ENCODE measurements at places on chromosomes 3 and 15.

GRCh38 chr3:116474032-116474780 is 28.9 kb upstream of the LSAMP start:
- DNase-seq, result no peak

DNA sequence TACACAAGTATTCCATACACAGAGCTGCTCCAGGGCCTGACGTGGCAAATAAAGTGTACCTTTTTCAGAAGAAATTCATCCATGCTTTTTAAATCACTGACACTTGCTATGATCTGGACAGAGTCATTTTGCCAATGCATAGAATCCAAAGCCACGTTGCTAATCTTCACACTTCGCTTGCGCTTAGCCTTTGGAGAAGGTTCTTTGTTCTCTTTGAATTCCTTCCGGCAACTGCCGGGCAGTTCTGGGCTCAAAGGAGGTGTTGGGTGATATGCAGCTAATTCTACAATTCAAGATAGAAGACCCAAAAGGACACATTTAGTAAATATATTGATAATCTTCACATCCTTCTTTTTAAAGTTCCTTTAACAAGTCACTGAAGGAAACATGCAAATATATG is 69.9 kb downstream of the NR2E3 start:
- DNase-seq, result no peak

DNA sequence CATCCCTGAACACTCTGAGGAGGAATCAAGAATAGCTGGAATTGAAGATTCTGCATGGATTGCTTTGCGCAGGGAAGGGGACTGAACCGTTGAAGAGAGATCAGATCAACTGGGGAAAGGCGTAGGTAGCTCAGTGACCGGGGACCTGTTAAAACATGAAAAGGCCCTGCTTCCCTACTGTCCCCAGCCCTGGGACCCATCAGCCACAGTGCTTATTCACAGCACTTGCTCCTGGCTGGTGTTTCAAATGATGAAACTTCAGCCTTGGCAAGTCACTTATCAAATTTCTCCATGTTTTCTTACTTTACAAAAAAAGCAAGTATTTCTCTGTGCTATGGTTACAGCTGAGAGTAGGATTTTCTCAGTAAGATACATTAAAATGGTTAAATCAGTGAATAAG is 199.3 kb downstream of the MEIS2 start:
- DNase-seq, result no peak

GRCh38 chr3:12246497-12247163 is 42.2 kb upstream of the PPARG start:
- no peak for DNase-seq

DNA sequence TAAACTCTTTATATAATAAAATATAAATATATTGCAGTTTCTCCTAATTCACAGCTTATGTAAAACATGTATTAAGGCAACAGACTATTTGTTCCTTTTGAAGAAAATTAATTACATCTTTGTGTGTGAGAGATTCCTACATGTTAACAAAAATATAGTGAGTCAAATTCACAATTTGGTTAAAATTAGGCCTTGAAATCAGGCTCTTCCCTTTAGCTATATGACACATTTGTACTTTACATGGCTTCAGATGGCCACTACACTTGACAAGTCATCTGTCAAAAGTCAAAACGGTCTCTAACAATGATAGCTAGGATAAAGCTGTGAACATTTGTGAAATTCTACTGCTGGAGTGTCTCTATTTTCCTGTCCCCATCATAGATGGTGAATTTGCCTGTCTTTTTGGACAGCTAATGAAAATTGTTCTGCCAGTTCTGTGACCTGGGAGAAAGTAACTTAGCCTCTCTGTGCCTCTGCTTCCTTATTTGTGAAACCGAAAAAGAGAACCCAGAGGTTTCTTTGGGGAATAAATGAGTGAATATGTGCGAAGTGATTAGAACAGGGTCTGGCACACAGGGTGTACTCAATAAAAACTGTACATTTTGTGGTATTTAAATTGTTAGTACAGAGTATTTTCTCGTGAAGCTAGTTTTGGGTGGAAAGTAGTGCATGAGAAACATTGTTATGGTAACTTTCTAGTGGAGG is 23.6 kb downstream of the TM4SF4 start:
- DNase-seq, result no peak

- no peak for DNase-seq
Observed at GRCh38 chr15:73716417-73716816, 32.2 kb downstream of the CD276 start.

GRCh38 chr3:7667774-7668173 is 806.9 kb downstream of the GRM7 start:
- DNase-seq, result no peak

DNA sequence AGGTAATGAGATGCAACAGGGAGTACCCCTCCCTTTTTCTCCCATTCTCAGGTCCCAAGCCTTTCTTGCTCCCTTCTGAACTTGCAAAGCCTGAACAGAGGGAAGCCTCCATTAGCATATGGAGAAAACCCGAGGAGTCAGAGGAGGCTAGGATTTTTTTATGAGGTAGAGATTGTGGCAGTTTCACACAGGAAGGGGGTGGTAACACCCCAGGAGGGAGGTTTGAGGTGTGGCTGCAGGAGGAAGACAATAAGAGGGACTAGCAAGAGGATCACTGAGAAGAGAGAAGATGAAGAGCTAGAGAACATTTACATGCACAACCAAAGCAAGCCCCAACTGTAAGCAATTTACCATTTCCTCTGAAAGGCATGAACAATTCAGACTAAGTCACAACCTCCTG is 322.7 kb downstream of the SV2B start:
- no peak for DNase-seq

GRCh38 chr15:80856400-80856799 is 77.2 kb downstream of the CEMIP start:
- no peak for DNase-seq

DNA sequence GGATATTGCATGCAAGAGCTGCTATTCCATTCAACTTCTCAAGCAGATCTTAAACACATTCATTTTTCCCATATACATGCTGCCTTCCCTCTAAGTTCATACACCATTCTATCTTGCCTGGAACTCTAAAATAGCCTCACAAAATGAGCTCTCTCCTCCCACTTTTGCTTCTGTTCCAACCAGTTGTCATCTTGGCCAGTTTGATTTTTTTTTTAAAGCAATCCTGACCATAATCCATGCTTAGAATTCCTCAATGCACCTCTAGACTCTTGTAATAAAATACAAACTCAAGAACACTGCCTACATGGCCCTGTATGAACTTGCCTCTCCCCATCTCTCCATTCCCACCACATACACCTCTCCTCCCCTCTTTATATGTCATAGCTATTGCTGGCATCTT is 68.6 kb upstream of the NPHP3 start:
- DNase-seq, result no peak

- no peak for DNase-seq
Observed at GRCh38 chr3:28949580-28949979, 331.3 kb upstream of the RBMS3 start.

DNA sequence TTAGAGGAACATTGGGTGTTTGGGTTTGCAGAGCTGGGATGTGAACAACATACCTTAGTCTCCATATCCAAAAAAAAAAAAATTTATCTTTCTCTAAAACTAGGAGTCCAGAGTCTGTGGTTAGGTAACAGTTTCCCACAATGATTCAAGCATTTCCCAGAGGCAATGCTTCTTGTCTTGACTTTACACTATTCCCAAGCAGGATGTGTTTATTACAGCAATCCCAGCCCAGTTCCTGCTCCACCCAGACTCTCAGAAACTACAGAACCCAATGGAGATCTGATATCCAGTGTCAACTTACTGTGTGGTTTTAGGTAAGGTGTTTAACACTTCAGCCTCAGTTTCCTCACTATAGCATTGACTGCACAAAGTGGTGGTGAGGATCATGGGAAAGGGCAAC is 2.3 kb upstream of the C3orf62 start:
- no peak for DNase-seq

DNA sequence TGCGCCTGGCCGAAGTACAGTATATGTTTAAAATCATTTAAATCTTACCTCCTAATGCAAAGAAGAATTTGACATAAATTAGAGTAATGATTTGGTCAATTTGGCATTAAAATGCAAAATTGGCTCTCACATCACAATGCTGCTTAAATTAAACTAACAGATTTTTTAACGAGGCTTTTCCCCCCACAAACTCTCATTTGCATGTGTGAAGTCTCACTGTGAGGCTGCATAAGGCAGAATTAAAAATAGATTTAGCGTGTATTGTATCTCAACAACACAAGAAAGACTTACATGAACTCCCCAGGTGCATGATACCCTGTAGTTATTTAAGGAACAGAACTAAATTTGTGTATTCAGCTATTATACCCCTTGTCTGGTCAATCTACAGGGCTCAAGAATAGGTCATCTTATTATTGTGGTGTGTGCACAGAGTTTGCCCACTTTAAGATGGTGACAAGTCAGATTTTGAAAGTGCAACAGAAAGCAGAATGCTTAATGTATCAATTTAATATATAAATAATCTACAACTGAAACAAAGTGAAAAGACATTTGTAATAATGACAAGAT is 897.9 kb downstream of the EPHA3 start:
- DNase-seq, result no peak

GRCh38 chr3:78368636-78369345 is 1328.9 kb downstream of the ROBO2 start:
- no peak for DNase-seq

- no peak for DNase-seq
Observed at GRCh38 chr3:54931182-54931581, 3.3 kb upstream of the LRTM1 start.

DNA sequence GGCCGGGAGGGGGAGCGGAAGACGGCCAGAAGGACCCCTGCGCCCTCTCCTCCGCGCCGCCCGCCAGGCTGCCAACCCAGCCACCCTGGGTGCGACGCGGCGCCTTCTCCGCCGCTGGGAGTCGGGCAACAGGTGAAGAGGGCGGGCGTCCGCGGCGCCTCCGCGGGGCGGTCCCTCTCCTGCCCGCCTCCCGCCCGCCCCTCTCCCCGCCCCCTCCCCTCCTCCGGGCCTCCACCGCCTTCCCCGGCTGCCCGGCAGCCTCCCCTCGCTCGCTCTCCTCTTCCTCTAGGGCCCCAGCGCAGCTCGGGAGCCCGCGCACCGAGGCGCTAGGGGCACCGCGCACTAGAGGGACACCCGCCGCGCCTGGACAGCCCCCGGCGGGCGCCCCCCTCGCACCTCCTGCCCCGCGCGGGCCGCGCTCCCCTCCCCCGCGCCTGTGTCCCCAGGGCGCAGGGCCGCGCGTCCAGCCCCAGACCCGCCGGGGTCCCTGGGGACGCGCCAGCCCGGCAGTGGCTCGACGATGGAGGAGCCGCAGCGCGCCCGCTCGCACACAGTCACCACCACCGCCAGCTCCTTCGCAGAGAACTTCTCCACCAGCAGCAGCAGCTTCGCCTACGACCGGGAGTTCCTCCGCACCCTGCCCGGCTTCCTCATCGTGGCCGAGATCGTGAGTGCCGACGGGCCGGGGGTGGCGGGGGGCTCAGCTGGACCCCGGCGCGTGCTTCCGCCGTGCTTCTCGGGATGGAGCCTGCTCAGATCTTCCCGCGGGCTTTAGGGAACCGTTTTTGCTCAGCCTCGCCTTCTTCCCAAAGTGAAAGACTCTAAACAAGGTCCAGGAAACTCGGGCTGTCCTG is at the start of gene CMTM8:
Gene CMTM8, plus strand, starts transcription at position 228 of the 854 bp plus-strand sequence. Its CDS starts 293 bp downstream, at position 521.
- peak; percentile 69 for DNase-seq

- DNase-seq, result no peak
Observed at GRCh38 chr3:64267721-64268604, 42.7 kb upstream of the PRICKLE2 start.

- no peak for DNase-seq
Observed at GRCh38 chr3:104642827-104643226, 723.9 kb upstream of the ALCAM start.

DNA sequence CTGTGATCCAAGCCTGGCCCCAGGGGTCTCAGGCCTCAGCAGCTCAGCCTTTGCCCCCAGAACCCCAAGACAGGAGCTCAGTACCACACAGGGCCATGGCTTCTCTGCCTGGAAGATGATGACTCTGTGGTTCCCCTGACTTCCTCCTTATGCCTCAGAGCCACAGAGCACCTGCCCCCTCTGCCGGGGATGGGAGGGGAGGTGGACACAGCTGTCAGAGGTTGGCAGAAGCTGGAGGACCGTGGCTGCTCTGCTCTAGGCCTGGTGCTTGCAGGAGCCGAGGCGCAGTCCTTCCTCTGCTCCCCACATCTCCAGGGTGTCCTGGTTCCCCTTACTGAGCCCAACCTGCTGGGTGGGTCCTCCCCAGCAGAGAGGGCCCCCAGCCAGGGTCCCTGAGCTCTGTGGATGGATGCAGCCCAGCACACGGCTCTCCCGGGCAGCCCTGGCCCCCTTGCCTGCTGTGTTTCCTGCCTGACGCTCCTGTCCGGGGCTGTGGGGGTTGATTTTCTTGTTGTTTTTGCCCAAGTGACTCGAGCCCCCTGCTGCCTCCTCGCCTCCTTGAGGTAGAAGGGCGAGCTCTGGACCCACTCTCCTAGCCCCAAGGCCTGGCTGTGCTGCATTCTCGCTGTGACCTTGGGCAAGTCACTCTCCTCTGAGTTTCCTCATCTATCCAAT is 36.6 kb downstream of the PSTPIP1 start:
- DNase-seq, result no peak

DNA sequence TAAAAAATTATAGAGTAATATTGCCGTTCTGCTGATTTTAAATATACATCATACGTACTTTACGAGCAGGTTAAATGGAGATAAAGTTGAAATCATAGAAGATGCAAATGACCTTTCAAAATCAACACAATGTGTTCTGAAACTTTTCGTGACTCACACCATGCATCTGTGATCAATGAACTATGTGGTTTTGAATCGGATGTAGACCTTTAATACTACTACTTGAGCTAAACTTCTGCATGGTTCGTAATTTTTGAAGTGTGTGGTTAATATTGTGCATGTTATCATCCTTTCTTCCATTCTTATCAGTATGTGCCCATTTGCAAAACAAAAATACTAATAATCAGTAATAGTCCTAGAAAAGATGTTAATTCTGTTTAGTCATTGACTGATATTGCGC is 58.9 kb downstream of the GASK1A start:
- no peak for DNase-seq

DNA sequence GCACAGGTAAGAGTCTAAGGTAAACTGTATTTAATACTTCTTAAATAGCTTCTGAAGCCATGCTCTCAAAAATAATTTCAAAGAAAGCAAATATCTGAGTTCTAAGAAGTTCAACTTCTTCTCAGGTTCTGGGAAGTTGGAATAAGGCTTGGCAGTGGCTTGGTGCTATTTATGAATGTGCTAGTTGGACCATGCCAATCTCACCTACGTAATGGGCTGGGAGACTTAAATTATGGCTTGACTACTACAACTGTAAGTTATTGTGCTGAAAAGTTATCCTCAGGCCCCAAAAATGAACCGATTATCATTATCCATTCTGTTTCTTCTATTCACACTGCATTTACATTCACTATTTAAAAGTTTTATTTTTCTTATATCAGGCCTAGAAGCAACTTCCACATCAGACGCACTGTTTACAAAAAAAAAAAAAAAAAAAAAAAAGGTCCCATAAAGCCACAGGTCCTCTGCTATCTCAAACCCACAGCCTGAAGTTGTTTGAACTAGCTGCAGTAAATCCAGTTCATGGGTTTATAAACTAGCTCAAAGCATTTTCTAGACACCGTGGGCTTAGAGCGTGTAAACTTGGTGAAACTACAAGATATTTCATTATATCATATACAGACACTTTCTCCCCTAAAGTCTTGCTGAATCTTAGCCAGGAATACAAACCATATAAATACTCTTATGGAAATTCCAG is 3.4 kb downstream of the LRIG1 start:
- DNase-seq, result no peak

GRCh38 chr15:92109191-92109873 is 255.8 kb downstream of the SLCO3A1 start:
- no peak for DNase-seq
